Renal cortex interstitium (tissue), 15 donors: ENCODE measurements at places on chromosomes 13 and 19.
A peak's percentile ranks its signal among the peaks of the same experiment; 100 is the strongest.

DNA sequence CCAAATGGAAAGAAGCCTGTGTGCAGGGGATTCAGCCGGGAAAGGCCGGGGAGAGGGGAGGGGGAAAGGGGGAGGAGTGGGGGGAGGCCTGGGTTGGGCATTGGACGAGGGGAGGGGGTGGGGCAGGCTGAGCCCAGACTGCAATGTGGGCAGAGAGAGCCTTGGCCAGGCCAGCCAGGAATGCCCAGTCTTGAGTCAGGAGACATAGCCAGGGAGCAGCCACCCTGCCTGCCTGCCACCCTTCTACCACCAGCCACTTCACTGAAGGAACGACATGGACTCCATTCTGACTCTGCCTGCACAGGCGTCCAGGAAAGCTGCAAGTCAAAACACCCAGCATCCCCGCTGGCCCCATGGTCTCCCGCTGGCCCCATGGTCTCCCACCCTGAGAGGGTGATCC is 498 bp downstream of the PROZ start:
- DNase-seq, result no peak

DNA sequence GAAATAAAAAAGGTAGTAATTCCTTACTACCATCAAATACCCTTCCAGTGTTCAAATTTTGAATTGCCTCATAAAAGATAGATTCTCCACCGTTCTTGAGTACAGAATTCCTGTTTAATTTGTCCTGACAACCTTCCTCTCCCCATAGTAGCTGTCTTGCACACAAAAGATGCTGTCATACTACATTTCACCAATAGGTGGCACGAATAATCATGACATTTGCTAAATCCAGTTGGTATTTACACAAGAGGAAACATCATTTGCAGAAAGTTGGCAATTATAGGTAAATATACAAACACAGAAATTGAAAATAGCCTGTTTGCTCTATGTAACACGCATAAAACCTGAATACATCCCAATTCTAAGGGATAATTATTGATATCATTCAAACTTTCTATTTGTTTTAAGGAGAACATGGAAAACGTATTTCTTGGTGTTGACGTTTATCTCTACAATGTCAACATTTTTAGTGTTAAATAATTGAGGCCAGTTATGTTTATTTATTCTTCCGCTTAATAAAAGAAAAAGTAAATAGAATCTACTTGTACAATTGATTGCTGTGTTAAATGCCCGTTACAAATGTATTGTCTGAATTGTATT is 58.3 kb upstream of the CLDN10 start:
- peak; percentile 49 for DNase-seq

DNA sequence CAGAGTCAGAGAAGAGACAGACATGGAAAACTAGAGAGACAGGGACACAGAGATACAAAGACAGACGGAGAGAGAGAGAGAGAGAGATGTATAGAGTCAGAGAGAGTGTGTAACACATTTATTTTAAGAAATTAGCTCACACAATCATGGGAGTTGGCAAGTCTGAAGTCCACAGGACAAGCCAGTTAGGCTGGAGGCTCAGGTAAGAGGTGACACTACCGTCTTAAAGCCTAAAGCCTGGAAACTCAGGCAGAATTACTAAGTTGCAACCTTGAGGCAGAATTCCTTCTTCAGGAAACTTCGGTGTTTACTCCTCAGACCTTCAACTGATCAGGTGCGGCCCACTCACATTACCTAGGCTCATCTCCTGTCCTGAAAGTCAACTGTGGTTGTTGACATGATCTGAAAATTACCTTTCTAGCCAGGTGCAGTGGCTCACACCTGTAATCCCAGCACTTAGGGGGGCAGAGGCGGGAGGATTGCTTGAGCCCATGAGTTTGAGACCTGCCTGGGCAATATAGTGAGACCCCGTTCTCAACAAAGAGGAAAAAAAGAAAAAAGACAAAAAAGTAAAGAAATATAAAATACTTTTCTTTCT is 2.8 kb upstream of the TNFSF14 start:
- no peak for DNase-seq

DNA sequence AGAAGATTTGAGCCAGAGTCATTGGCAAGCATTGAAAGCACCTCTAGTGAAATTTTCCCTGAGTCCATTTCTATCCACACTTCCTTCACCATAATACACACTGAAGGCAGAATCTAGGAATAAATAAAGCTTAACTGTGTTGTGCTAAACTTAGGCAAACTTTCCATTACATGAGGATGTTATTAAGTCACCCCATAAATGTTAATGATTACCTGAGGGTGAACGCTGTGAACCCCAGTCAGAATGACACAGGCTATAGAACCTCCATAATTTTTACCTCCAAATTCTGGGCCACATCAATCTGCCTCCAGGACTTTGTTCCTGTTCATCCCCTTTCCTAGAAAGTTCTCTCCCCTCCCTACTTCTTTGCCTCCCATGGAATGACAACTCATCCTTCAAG is 71.0 kb downstream of the RAP2A start:
- no peak for DNase-seq

- DNase-seq, result no peak
Observed at GRCh38 chr13:34416971-34417380, 525.1 kb upstream of the NBEA start.

- DNase-seq, result no peak
Observed at GRCh38 chr13:28856287-28856686, 36.1 kb downstream of the MTUS2 start.

DNA sequence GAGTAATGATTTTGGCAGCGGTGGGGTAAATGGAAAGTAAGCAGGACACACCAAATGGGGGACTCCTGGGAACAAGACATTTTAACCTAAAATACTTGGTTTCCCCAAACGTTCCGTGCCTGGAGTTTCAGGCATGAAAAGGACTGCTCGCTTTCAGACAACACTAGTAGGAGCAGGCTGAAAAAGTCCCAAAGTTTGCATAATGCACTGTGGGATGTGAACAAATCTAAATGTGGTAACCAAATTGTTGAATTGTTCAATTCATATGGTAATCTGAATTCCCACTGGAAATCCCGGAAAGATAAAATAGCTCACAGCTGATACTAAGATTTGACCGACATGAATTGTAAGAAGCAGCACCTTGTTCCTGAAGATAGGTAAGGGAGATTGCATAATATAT is 467.2 kb upstream of the ARGLU1 start:
- DNase-seq, result no peak

GRCh38 chr19:13849991-13850909 is 26.7 kb upstream of the NANOS3 start:
- peak; percentile 76 for DNase-seq

DNA sequence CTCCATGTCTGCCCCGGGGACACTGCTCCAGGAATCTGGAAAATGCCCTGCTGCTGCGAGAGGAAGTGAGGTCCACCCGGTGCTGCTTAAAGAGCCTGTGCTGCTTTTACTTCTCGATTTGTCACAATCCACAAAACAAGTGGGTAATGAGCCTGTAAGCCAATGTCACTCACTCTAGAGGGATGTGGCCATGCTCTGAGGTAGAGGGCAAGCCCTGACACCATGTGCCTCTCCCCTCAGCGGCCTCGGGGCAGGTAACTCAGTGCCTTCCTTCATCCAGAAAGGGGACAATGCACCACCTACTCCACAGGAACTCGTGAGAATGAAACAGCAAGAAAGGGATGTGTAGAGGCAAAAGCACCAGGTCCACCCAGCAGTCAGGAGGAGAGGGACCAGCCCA is 106.2 kb downstream of the TUBA3C start:
- no peak for DNase-seq

DNA sequence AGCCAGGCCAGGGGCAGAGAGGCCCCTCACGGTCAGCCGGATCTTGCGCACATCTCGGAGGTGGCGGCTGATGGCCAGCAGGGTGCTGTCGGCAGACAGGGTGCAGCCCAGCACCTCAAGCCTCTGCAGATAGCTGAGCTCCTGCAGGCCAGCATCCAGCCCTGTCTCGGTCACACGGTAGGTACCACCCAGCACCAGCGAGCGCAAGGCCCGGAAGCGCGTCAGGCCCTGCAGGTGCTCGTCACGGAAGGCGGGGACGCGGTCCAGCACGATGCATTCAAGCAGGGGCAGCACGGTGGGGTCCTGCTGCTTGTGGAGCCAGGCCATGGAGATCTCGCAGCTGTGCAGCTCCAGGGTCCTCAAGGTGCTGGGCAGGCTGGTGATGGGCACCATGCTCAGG is 7.7 kb downstream of the FBXL12 start:
- no peak for DNase-seq

DNA sequence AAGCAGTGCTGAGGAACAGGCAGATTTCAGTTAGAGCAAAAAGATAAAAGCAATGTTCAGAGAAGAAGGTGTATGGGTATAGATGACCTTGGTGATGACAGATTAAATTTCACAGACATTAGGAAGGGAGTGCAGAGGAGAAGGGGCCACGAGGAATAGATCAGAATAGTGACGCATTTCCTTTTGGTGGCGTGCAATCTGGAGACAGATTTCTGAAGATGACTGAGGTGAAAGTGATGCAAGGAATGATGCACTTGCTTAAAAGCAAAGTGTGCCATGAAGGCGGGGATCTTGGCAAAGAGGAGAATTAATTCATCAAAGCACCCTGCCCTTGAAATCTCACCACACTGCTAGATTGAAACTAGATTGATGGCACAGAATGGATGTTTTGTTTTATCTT is 202.4 kb downstream of the ITGBL1 start:
- no peak for DNase-seq

- DNase-seq, result no peak
Observed at GRCh38 chr19:32181216-32181920, 164.0 kb upstream of the ZNF507 start.

GRCh38 chr13:19680751-19681150 is 47.3 kb downstream of the MPHOSPH8 start:
- no peak for DNase-seq
